ENCODE measurements at places on chromosomes 4 and X.

DNA sequence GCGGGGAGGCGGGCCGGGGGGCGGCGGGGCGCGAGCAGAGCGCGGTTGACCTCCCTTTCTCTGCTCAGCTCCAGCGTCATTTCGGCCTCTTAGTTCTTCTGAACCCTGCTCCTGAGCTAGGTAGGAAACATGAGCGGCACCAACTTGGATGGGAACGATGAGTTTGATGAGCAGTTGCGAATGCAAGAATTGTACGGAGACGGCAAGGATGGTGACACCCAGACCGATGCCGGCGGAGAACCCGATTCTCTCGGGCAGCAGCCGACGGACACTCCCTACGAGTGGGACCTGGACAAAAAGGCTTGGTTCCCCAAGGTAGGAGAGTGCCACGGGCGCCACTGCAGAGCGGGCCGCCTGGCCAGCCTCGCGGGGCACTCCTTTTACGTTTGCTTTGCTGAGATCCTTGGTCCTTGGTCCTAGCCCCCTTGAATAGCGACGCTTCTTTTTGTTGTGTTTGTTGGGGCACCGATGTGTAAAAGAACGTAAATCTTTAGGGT, at the start of gene HTATSF1:
Gene HTATSF1 (plus strand): TSS at position 37 of the 497 bp plus-strand sequence. CDS start 93 bp downstream, at position 130.
- DNase-seq = peak; percentile 1

DNA sequence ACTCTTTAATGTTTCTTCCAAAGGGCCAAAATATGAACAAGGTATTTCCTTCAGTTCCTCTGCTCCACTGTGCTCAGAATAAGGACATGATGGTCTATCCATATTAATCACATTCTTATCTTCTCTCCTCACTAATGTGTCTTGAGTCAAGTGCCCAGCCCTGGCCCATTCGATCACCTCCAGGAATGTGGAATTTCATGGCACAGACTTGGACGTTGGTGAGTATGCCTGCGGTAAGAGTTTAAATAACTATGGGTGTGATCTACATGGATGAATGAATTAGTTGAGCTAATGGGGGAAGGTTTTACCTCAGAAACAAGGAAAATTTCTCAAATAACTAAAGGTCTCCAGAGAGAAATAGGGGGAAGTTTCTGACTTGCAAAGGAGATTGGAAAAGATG, 174.0 kb downstream of the NPFFR2 start:
- no peak for DNase-seq

- no peak for DNase-seq
Observed at GRCh38 chr4:100525686-100526085, 7.9 kb upstream of the EMCN start.

GRCh38 chrX:31268359-31268758, 196.5 kb upstream of the FTHL17 start:
- no peak for DNase-seq

DNA sequence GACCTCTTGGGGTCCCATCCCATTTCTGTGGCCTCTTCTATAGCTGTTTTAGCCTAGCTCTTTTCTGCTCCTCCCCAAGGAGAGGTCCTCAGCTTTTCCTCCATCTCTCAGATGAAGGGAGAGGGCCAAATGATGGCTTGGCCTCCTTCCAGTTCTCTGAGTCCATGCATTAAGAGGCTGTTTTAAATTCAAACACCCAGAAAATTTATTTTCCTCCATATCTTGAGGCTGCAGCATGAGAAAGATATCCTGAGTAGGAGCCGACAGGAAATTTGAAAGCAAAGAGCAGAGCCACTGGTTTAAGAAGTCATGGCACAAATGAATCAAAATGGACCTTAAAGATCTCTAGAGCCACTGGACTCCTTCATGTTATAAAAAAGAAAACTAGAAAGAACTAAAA, 558.8 kb downstream of the MID1IP1 start:
- no peak for DNase-seq

GRCh38 chr4:78129383-78130108, 72.4 kb downstream of the FRAS1 start:
- DNase-seq = no peak

DNA sequence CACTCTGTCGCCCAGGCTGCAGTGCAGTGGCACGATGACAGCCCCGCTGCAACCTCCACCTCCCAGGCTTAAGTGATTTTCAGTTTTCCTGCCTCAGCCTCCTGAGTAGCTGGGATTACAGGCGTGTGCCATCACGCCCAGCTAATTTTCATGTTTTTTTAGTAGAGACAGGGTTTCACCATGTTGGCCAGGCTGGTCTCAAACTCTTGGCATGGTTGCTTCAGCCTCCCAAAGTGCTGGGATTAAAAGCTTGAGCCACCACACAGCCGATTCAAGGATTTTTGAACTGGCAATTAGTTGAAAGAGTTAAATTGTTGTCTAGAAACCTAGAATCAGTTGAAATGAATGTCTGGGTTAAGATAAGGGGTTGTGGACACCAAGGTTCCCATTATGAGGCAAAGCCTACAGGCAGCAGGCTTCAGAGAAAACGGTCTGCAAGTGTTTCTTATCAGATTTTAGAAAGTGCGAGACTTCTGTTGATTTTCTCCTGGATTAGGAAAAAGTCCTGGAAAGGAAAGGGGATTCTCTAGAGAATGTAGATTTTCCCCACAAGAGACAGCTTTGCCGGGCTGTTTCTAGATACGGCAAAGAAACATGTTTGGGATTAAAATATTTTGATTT, 8.3 kb upstream of the CCNI start:
- no peak for DNase-seq

DNA sequence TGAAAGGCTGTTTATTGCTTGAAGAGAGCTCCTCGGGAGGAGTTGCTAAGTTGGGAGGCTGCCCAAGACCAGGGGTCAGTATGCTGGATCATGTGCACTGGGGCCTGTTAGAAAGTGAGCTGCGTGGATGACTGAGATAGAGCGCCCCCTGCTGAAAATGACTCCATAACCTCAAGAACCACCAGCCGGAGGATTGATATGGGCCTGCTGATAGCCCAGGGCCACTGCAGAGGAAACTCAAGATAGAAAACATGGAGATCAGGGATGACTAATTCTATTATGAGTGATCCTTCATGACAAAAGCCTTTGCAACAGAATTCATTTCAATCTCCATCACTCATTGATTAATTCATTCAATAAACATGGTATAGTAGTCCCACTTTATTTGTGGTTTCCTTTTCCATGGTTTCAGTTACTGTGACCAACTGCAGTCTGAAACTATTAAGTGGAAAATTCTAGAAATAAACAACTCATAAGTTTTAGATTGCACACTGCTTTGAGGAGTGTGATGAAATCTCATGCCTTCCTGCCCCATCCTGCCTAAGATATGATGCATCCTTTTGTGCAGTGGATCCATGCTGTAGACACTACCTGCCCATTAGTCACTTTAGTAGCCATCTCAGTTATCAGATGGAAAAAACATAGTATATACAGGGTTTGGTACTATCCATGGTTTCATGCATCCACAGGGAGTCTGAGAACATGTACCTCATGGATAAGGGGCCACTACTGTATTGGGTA, 126.7 kb upstream of the MBNL3 start:
- DNase-seq = no peak

GRCh38 chr4:40190019-40190418, 6.8 kb upstream of the RHOH start:
- DNase-seq = no peak

GRCh38 chr4:168398589-168398988, 80.0 kb upstream of the DDX60 start:
- DNase-seq = no peak

DNA sequence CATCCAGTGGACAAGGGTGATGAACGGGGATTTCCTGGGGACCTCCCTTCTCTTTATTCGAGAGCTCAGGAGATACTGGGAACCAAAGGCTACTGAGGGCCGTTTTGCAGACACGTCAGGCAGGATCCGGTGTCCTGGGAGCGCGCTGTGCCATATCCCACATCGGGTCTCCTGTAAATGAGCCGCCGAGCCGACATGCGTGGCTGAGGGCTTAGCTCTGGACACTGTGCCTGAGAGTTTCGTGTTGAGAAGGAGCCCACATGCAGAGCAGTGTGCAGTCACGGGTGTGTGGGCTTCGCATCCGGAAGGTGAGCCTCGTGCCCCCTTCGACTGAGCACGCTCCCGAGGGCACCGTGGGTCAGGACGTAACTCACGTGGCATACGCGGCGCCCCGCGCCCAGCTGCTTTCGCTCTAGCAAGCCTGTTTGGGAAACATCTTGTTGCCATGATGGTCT, 28.5 kb upstream of the HGFAC start:
- DNase-seq = no peak

DNA sequence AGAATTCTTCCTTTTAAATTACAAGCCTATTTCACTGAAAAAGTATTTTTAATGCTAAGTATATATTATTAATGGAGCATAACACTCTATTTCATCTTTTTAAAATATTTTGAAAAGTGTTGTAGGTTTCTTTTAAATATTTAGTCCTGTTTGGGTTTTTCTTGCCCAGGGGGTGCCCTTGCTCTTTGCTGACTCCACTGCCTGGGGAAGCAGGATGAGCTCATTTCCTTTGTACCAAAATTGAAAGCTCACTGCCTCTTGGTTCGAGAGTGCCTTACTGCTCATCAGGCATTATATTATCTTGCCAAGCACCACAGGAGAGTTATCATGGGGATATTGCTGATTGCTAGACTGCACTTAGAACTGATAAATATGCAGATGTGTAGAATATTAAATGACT, 819.2 kb downstream of the PCDH18 start:
- DNase-seq = no peak

GRCh38 chr4:153362184-153362583, 17.7 kb downstream of the MND1 start:
- no peak for DNase-seq

DNA sequence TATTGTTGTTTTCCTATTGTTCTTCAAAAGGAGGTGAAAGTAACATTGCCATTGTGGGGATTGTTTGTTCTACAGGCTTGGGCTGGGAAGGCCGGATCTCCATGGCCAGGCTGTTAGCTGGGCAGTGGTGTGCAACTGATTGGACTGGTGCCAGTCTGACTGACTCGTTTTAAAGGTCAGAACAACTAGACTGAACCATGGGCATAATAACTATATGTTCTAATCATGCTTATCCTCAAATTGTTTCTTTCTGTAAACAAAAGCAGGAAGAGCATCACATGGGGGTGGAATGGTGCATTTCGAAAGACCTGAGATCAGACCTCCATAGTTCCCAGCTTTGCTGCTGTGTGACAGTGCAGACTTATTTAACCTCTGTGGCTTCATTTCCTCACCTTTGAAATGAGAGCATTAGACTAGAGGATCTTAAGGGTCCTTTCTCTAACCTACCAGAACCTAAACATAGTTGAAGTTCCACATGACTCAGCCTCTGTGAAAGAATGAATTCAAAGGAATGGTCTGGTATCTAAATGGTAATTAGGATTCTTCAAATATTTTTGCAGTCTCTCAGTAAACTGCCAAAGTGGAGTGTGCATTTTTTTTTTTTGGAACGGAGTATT, 66.7 kb upstream of the PGRMC2 start:
- no peak for DNase-seq

All from GM12892 (cell line).